ENCODE measurements at places on chromosomes 11 and 22.

DNA sequence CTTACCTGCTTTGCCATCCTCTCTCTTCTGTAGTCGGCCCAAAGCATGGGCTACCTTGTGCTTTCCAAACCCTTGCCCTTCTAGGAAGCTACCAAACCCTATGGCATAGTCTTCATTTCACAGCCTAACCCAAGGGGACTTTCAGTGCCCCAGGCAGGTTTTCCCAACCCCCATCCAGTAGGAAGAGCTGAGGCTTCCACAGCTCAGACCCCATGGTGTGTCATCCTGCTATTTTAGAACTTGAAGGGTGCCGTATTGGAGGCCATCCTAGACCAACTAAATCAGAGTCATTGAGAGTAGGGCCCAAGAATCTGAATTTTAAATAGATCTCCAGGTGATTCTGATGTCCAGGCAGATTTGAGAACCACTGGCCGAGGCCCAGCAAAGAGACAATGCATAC, 31.9 kb upstream of the TUB start:
- H3K27me3 ChIP-seq, result peaks cover 17% of the 10 kb centered on the region
- no peak overlapping the region for H3K27ac ChIP-seq
- no peak overlapping the region for H3K4me3 ChIP-seq
- DNase-seq, result no peak
- no peaks in the 10 kb centered on the region for H3K36me3 ChIP-seq
- H3K4me1 ChIP-seq, result no peaks in the 10 kb centered on the region

DNA sequence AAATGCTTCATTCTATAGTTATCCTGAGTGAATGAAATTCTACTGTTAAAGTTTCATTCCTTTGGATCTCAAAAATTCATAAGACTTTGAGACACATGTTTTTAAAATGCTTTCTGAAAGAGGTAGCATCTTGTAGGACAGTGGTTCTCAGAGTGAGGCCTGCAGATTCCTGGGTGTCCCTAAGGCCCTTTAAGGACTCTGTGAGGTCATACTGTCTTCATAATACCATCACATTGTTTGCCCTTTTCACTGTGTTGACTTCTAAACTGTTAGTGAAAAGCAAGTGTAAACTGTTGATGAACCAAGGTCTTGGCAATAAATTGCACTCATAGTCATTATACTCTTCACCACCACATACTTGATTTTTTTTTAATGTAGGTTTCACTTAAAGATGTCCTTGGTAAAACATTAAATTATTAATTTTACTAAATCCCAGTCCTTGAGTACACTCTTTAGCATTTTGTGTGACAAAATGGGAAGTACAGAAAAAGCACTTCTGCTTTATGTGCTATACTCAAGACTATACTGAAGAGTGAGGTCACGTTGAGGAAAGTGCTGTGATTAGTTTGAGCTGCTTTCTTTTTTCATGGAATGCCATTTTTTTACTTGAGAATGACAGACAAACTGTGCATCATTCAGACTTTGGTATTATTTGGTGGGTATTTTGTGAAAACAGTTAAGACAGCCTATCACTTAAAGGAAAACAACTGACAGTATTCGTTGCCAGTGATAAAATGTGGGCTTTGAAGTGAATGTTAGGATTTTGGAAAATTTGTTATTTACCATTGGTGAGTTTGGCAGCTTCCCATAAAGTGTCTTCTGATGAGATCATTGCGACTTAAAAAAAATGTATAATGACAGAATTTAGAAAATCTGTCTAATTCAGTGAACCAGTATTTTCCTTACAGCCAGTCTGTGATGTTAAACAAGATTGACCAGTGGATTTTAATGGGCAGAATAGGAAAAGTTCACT, 61.1 kb downstream of the SPECC1L start:
- H3K27ac ChIP-seq, result no peak overlapping the region
- no peak for DNase-seq
- no peaks in the 10 kb centered on the region for H3K27me3 ChIP-seq
- H3K4me3 ChIP-seq, result no peak overlapping the region
- peaks cover 10% of the 10 kb centered on the region for H3K4me1 ChIP-seq
- H3K36me3 ChIP-seq, result peaks cover 43% of the 10 kb centered on the region

GRCh38 chr11:126079621-126080124, 17.0 kb upstream of the CDON start:
- H3K27me3 ChIP-seq, result peaks cover 3% of the 10 kb centered on the region
- no peak overlapping the region for H3K4me3 ChIP-seq
- DNase-seq, result no peak
- H3K36me3 ChIP-seq, result no peaks in the 10 kb centered on the region

GRCh38 chr11:126418887-126419286, 63.4 kb downstream of the ST3GAL4 start:
- peaks cover 8% of the 10 kb centered on the region for H3K27me3 ChIP-seq
- DNase-seq, result no peak
- H3K27ac ChIP-seq, result no peak overlapping the region
- no peak overlapping the region for H3K4me3 ChIP-seq
- no peaks in the 10 kb centered on the region for H3K36me3 ChIP-seq

GRCh38 chr11:130211781-130212401, 52.3 kb downstream of the ST14 start:
- H3K4me3 ChIP-seq, result no peak overlapping the region
- peaks cover 10% of the 10 kb centered on the region for H3K27me3 ChIP-seq
- H3K27ac ChIP-seq, result no peak overlapping the region
- no peaks in the 10 kb centered on the region for H3K36me3 ChIP-seq
- no peak for DNase-seq

GRCh38 chr22:31846161-31847115, 92.6 kb downstream of the DEPDC5 start:
- no peak for DNase-seq
- H3K4me1 ChIP-seq, result peaks cover 9% of the 10 kb centered on the region
- peaks cover 55% of the 10 kb centered on the region for H3K36me3 ChIP-seq
- no peak overlapping the region for H3K4me3 ChIP-seq

DNA sequence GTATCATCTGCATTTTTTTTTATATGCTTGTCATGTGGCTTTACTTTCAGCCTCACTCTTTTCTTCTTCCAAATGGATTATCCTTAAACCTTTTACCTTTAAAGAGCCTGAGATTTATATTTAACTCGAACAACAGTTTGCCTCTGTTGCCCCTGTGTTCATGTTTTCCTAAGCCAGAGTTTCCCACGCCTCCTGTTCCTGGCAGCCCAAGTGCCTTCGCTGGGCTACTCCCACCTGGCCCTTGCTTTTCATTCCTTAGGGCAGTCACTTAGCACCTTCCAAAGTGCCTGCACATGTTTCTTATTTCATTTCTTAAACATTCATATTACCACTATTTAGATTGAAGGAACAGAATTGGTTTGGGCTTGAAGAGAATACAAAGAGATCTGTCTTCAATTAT, 13.3 kb downstream of the TBRG1 start:
- DNase-seq, result no peak
- H3K4me1 ChIP-seq, result no peaks in the 10 kb centered on the region
- H3K27me3 ChIP-seq, result no peaks in the 10 kb centered on the region
- H3K36me3 ChIP-seq, result peaks cover 40% of the 10 kb centered on the region
- H3K27ac ChIP-seq, result peak overlapping the region; percentile 29

DNA sequence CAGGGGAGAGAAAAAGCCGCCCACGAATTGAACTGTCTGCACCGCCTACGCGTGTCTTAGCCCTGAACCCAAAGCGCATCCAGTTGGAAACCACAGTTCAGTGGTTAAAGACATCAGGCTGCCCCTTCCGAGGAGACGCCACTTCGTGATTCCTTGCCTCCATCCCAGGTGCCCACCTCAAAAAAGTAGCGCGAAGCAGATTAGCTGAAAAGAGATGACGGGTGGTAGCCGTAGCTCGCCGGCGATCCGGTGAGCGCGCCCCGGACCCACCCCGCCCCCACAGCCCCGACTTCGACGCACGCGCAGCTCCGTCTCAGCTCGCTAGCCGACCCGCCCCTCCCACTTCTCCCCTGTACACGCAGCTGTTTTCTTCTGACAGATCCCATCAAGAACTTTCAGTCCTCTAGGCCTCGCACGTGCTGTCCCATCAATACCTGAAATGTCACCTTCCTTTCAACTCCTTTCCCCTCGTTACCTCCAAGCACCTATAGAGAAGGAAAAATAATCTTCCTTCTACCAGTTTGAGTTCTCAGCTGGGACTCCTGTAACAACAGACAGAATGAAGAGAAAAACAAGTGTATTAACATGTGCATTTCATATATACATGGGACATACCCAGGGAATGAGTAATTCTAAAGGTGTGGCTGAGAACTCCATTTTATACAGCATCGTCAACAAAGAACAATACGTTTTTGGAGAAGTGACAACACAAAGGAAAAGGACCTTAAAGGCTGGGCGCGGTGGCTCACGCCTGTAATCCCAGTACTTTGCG, 49.5 kb downstream of the OR4D9 start:
- peaks cover 10% of the 10 kb centered on the region for H3K27me3 ChIP-seq
- H3K27ac ChIP-seq, result peak overlapping the region; percentile 99
- H3K4me3 ChIP-seq, result peak overlapping the region; percentile 95
- peaks cover 46% of the 10 kb centered on the region for H3K4me1 ChIP-seq
- peak; percentile 87 for DNase-seq

GRCh38 chr11:119585043-119585781, 143.8 kb downstream of the NECTIN1 start:
- no peak overlapping the region for H3K4me3 ChIP-seq
- H3K4me1 ChIP-seq, result peaks cover 8% of the 10 kb centered on the region
- H3K27ac ChIP-seq, result no peak overlapping the region
- no peak for DNase-seq
- H3K36me3 ChIP-seq, result no peaks in the 10 kb centered on the region

DNA sequence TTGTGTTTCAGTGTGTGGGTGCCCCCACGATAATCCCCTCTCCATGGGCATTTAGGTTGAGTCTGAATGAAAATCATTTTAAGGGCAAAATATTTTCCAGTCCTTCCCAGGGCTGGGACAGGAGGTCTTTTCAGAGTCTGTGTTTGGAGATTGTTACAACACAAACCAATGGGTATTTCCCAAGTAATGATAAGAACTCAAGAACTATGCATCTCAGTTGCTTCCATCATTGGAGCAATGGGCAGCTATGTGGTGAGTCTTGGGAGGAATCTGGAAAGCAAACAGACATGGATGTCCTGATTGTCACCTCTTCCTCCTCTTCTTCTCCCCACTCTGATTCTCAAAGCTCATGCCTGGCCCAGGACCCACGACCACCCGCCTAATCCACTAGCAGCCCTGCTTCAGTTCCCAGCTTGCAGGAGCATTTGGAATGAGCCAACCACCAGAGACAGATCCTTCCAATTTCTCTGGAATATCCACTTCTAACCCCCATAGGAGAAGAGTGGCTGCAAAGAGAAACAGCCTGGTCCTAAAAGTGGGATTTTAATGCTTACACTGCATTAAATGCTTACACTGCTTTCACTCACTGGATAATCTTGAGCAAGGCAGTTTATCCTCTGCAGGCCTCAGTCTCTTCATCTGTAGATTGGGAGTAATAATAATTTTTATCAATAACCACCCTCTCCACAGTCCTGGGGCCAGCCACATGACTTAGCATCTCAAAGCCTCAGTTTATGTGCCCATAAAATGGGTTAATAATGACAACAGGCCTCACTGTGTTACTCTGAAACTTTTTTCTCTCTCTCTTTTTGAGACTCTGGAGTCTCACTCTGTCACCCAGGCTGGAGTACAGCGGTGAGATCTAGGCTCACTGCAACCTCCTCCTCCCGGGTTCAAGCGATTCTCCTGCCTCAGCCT, 404.3 kb downstream of the MN1 start:
- DNase-seq, result no peak
- H3K36me3 ChIP-seq, result no peaks in the 10 kb centered on the region
- H3K27me3 ChIP-seq, result peaks cover 14% of the 10 kb centered on the region

GRCh38 chr11:8056810-8057463, 24.1 kb upstream of the TUB start:
- peaks cover 7% of the 10 kb centered on the region for H3K4me1 ChIP-seq
- no peak for DNase-seq
- H3K36me3 ChIP-seq, result no peaks in the 10 kb centered on the region
- H3K27me3 ChIP-seq, result peaks cover 3% of the 10 kb centered on the region
- no peak overlapping the region for H3K4me3 ChIP-seq

- H3K27me3 ChIP-seq, result no peaks in the 10 kb centered on the region
- DNase-seq, result no peak
- H3K36me3 ChIP-seq, result no peaks in the 10 kb centered on the region
- no peaks in the 10 kb centered on the region for H3K4me1 ChIP-seq
- H3K27ac ChIP-seq, result no peak overlapping the region
Observed at GRCh38 chr22:37030560-37031281, 11.2 kb downstream of the MPST start.

- no peaks in the 10 kb centered on the region for H3K36me3 ChIP-seq
- DNase-seq, result no peak
- H3K27me3 ChIP-seq, result peaks cover 85% of the 10 kb centered on the region
- no peak overlapping the region for H3K4me3 ChIP-seq
Observed at GRCh38 chr11:12680246-12680939, 6.2 kb downstream of the TEAD1 start.
